ENCODE measurements at places on chromosomes 3 and 15. TPM values are rescaled to one million over a fixed set of nuclear protein-coding genes. Genes with fewer than 3 reads are reported as not detected.

ZNF80 gene
- total RNA-seq, result 0.19 TPM

PTPRG gene
- total RNA-seq, result 54.7 TPM

SCAANT1 gene
- not detected for total RNA-seq

KCTD6 gene
- total RNA-seq, result 6.5 TPM

UCN2 gene
- not detected for total RNA-seq

GOLGA8Q gene
- total RNA-seq, result 5.5 TPM

CGNL1 gene
- total RNA-seq, result 3.9 TPM

AMT gene
- 15.8 TPM for total RNA-seq

CELF6 gene
- 3.8 TPM for total RNA-seq

SYNM gene
- total RNA-seq, result 10.9 TPM

PIF1 gene
- total RNA-seq, result 5.0 TPM

ZWILCH gene
- total RNA-seq, result 11.7 TPM

PRICKLE2 gene
- total RNA-seq, result 66.3 TPM

MLF1 gene
- total RNA-seq, result 3.6 TPM

RBM5 gene
- 183 TPM for total RNA-seq

RAB8B gene
- 26.4 TPM for total RNA-seq

TF gene
- 4.6 TPM for total RNA-seq

CKMT1A gene
- 225 TPM for total RNA-seq

SEMA6D gene
- 77.2 TPM for total RNA-seq

ITPKA gene
- total RNA-seq, result 18.3 TPM

CLDN1 gene
- 0.57 TPM for total RNA-seq

PLAAT1 gene
- total RNA-seq, result not detected

FSD2 gene
- total RNA-seq, result not detected

CADM2 gene
- total RNA-seq, result 12.8 TPM

GOLGA8J gene
- not detected for total RNA-seq

CLRN1 gene
- total RNA-seq, result not detected

FBXW12 gene
- not detected for total RNA-seq

GOLGA8H gene
- total RNA-seq, result not detected

PML gene
- total RNA-seq, result 27.6 TPM

PLA2G4D gene
- total RNA-seq, result 0.35 TPM

TMEM266 gene
- total RNA-seq, result 0.14 TPM

UROC1 gene
- not detected for total RNA-seq

LXN gene
- 62.6 TPM for total RNA-seq

CBLB gene
- total RNA-seq, result 41.7 TPM

MOBP gene
- total RNA-seq, result 0.44 TPM

STAC gene
- total RNA-seq, result not detected

CPLX3 gene
- total RNA-seq, result 0.19 TPM

GOLGA6L10 gene
- total RNA-seq, result 3.6 TPM

PIGZ gene
- total RNA-seq, result 29.1 TPM

ACAN gene
- total RNA-seq, result 0.09 TPM

GASK1A gene
- total RNA-seq, result 10.0 TPM

GUCA1C gene
- not detected for total RNA-seq

GOLGA6B gene
- not detected for total RNA-seq

WDR82 gene
- total RNA-seq, result 55.8 TPM

GOLGA6L4 gene
- 2.4 TPM for total RNA-seq

SLC15A2 gene
- total RNA-seq, result 4.5 TPM

PATL2 gene
- 3.9 TPM for total RNA-seq

CSPG5 gene
- 1.7 TPM for total RNA-seq

SLITRK3 gene
- 7.4 TPM for total RNA-seq
